ENCODE measurements at places on chromosomes 5 and 9.

DNA sequence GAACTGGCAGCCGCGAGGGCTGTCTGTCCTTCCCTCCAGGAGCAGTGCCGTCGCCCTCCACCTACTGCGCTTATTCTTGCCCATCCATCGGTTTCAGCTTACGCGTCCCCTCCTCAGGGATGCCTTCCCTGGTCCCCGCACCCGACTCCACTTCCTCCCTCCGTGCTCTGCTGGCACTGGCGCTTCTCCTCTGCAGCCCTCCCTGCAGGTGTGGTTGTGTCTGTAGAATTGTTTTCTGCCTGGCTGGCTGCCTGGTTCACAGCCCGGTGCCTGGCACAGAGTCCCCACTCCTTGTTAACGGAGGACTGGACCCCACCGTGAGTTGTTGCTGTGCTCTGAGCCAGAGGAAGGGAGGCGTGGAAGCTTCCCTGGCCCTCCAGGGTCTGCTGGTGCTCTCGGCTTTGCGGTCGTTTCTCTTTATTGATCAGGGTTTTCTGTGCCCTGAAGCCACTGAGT, 5.7 kb downstream of the NTMT1 start:
- DNase-seq: no peak

GRCh38 chr5:141512911-141513626, 24.2 kb downstream of the PCDHGC5 start:
- DNase-seq: peak; percentile 34

GRCh38 chr5:16812911-16813310, 123.2 kb downstream of the MYO10 start:
- DNase-seq: no peak

- DNase-seq: no peak
Measured at GRCh38 chr5:179914032-179914755, 6.5 kb upstream of the TBC1D9B start.

DNA sequence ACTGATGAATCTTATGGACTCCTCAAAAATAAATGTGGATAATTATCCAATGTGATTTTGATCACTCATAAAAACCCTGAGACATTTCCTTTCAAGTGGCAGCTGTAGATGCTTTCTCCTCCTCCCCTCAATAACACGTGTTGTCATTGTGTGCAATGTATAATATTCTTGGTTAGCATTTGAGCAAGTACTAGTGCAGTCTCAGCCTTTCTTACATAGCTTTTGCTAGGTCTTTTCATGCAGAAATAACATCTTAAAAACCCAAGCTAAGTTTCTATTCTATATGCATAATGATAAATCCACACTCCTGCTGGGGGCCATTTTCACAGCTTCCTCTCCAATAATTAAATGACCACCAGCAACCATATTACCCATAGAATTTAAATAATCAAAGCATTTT, 1835.2 kb upstream of the NUDT12 start:
- no peak for DNase-seq

DNA sequence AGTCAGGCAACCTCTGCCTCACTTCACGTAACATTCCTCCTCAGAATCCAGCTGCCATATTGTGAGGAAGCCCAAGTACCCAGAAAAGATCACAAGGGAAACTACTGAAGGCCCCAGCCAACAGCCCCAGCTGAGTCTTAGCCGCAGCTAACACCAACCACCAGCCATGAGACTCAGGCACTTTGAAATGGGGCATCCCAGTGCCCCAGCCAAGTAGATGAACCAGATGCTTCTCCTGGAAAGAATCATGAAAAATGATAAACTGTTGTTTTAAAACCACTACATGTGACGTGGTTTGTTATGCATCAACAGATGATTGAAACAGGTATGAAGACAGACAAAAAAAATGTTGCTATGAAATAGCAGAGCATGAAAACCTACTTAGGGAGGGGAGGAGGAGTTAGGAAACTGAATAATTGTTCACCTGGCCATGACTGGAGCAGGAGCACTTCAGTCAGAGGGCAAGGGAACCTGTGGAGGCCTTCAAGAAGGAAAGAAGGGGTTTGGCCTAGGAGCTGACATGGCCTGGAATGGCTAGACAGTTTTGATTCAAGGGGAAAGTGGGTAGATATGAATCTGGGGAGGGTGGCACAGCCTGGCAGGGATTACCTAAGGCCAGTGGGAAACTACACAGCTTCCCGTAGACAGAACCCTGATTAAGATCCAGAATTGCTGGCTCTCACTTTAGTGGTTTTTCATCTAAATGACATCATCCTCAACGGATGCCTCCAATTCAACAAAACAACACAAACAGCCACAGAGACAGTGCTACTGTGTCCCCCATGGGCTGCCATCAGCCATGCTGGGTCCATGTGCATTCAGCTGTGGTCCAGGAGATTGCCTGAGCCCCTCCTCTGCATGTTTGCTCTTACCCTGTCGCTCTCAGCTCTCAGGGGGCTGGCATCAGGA, 211.6 kb downstream of the SYK start:
- no peak for DNase-seq

GRCh38 chr5:61311056-61311610, 20.9 kb upstream of the ZSWIM6 start:
- no peak for DNase-seq

DNA sequence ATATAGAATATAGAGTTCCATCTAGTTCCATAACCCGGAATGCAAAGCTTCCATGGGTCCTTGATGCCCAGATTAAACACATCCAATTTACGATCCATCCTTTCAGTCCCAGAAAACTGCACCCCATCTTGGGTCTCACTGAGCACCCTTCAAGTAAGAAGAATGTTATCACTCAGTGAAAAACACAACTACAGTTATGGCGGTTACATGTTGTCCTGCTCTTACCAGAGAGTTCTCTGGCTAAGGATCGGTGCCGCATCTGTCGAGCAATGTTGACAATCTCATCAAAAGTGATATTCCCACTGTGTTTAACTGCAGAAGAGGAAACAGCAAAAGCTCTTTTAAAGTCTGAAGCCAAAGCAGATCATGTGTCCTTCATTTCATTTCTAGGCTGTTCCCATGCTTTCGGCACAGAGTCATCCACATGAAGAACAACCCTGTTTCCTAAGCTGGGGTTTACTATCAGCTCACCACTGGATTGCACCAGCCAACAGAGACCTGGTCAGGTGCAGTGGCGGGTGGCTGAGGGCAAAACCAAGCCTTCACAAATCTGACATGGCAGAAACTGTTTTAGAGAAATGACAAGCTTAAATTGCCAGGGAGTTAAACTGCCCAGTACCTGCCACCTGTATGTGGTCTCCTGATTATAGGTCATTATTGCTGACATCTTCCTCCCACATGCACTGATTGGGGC, 2.9 kb downstream of the RPL12 start:
- DNase-seq: no peak

DNA sequence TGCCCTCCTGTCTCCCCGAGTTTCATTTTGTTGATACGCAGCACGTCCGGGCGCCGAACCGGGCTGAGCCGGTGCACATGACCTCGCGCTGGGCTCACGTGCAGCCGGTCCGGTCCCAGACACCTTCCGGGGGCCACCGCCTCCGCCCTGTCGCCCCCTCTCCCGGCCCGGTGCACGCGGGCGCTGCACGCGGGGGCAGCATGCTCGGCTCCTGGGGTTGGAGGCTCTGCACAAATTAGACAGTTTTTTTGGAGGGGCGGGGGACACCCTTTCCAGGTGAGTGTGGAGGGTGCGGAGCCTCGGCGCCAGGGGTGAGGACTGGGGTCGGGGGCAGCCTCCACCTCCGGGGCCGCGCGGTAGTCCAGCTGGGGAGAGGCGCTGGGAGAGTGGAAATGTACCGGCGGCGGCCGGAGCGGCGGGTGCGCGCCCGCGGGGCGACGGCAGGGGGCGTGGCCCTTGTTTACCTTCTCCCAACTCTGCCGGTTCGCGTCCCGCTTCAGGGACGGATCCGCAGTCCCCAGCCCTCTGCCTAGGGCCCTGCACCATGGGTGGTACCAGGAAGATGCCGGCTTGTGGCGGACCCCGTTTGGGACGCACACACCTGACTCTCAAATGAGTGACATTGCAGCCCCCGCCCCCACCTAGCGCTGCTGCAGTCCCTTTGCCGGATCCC, 1.1 kb downstream of the JADE2 start:
- peak; percentile 69 for DNase-seq

DNA sequence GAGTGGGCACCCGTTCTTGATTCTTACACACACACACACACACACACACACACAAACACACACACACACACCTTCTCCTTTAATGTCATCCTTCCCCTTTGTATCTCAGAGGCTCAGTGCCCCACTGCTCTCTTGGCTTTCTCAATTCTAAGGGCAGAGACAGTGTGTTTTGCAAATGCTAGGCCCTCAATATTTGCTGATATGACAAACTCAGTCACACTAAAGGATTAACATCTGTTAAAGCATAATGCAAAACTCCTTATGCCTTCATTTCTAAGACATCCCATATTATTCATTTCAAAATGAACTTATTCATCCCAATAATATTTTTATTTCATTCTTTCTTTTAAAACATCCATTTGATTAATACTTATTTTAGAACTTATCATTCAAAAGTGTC, 8.9 kb upstream of the NRG2 start:
- DNase-seq: no peak

GRCh38 chr5:146238973-146239372, 35.6 kb downstream of the RBM27 start:
- no peak for DNase-seq

DNA sequence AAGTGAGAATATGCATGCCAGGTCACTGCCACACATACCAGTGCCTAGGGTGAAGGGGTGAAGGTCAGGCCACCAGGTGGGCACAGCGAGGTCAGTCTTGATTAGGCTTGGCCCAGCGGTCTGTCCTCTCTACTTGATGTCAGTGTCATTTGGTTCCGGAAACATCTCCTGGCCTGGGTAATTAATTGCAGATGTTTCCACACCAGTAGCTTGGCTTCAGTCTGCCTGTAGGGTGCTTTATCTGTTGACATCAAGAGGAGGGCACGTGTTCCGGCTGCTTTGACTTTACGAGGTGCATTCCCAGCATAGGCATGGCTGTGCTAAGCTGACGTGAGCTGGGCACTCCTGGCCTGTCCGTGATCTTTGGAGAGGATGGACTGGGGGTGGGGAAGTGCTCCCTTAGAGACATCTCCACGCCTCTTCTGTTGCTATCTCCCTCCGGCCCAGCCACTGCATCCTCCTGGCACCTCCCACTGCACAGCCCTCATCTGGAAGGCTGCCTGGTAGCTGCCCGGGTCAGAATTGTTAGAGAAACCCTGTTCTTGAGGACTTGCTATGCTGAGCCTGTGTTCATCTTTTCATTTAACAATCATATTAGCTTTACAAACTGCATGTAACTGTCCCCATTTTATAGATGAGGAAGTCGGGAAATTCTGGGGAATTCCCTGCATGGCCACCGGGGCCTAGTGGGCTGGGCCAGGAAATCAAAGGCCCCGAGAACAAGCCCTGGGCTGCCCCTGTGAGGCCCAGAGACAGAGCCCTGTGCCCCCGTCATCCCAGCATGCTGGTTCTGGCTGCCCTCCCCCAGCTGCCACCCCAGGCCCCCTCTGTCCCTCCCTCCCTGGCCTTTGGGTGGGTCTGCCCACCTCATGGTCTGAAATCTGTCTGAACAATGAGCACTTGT, 29.1 kb downstream of the JADE2 start:
- peak; percentile 45 for DNase-seq

GRCh38 chr9:7974335-7974960, 174.9 kb upstream of the DMAC1 start:
- DNase-seq: no peak

GRCh38 chr5:150487199-150488061, 20.5 kb upstream of the NDST1 start:
- DNase-seq: no peak

- no peak for DNase-seq
Measured at GRCh38 chr9:137486141-137486490, 27.0 kb upstream of the NSMF start.

DNA sequence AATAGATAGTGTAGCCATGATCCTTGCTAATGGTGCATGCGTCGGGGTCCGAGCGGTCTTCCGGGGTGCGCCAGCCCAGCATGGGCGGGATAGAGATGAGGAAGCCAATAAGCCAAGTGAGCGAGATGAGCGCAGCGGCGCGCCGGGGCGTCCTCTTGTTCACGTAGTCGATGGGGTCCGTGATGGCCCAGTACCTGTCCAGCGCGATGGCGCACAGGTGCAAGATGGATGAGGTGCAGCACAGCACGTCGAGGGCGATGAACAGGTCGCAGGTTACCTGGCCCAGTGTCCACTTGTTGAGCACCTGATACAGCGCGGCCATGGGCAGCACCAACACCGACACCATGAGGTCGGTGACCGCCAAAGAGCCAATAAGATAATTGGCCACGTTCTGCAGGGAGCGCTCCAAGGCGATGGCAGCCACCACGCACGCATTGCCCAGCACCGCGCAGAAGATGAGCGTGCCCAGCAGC, 1.1 kb downstream of the HTR1A start:
- no peak for DNase-seq

DNA sequence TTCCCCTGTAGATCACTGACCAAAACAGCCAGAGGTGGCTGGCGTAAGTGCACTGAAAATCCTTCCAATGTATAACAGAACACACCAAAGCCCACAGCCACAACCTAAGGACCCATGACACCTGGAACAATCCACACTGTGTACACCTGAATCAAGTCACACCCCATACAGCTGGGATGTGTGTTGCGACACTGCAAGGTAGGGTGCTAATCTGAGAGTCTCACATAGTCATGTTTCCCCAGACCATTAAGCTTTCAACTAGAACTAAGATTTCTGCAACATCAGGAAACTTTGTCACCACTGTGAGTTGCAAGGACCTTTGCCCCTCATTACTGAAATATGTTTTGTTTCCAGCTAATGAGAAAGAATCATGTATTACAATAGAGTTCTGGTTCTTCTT, 59.4 kb downstream of the MED27 start:
- no peak for DNase-seq

- no peak for DNase-seq
Measured at GRCh38 chr5:127959152-127959764, 124.3 kb upstream of the SLC12A2 start.

DNA sequence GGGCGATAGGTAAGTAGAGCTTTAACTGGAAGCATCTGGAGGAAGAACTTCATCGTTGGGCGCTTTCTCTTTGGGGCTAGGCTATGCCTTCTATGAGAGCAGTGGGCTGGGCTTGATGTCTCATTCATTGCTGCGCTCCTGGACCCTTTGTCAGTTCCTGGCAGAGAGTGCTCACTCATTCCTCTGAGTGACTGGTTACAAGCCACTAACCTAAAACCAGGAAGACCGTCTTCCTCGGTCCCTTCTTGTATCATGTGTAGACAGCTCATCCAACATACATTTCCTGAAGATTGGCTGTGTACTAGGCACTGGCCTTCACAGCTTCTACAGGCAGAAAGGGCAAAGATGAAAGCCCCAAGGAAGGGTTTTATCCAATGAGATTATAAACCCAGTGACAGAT, 6.4 kb downstream of the SWI5 start:
- DNase-seq: no peak

GRCh38 chr5:107916731-107917725, 246.3 kb upstream of the EFNA5 start:
- no peak for DNase-seq

DNA sequence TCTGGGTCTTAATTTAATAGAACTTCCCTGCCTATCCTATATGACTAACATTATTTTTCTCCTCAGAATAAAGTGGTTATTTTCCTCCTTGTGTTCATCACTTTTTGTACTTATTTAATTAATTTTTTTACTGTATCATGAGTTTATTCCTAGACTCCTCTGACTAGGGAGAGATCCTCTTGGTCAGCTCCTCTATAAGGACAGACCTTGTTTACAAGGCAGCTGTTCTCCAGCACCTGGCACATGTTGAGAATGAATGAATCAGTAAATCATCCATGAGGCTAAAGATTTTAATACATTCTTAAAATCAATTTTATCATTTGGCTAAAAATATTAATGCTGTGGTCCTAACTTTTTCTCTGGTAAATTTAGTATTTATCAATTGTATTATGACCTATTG, 139.8 kb downstream of the NUDT12 start:
- no peak for DNase-seq

GRCh38 chr5:54178207-54178606, 132.2 kb downstream of the ARL15 start:
- no peak for DNase-seq

All from activated CD8-positive, alpha-beta memory T cell treated with anti-CD3 and anti-CD28 coated beads, Interleukin-2, amount 50 U/mL, for 4 hours (primary cell).